Activated T-cell treated with anti-CD3 and anti-CD28 coated beads, Interleukin-2, amount 50 U/mL, for 24 hours (primary cell): ENCODE measurements at places on chromosomes 3 and 15.

DNA sequence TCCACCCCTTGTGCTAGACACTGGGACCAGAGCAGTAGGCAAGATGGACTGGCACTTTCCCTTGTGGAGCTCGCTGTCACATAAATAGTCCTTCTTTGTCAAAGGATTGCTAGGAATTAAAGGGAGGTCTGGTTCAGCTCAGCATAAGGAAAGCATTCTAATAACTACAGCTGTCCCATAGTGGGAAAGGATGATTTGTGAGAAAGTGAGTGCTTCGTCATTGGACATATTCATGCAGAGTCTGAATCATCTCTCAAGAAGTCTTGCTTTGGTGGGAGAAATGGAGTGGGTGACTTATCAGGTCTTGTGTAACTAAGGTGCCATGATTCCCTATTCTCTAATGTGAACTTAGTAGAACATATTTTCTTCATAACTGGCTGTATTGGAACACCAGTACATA lies 14.7 kb downstream of the PPARG start:
- no peak for DNase-seq

DNA sequence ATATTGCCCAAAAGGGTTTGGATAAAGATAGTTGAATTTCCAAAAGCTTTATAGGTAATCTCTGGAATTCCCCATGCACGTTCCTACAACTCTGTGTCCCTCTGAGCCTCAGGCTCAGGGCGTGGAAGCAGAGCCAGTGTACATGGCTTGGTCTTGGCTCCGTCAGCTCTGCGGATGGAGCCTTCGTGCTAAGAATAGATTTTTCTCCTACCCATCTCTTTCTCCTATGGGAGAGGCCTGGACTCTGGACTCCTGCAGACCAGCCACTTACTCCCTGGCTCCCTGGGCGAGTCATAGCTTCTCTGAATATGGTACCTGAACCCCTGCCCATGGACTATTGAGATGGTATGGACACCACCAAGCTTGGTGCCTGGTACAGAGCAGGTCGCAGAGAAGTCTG lies 99.9 kb downstream of the EEFSEC start:
- no peak for DNase-seq

DNA sequence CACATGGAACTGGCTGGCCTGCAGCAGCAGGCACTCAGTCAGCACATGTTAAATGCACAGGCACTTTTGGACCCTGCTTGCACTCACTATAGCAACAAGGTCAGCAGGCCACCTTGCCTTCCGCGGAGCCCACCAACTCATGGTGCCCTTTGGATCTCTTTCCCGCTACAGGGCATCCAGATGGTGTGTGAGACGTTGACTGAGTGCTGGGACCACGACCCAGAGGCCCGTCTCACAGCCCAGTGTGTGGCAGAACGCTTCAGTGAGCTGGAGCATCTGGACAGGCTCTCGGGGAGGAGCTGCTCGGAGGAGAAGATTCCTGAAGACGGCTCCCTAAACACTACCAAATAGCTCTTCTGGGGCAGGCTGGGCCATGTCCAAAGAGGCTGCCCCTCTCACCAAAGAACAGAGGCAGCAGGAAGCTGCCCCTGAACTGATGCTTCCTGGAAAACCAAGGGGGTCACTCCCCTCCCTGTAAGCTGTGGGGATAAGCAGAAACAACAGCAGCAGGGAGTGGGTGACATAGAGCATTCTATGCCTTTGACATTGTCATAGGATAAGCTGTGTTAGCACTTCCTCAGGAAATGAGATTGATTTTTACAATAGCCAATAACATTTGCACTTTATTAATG lies 85.0 kb downstream of the TGFBR2 start:
- no peak for DNase-seq

- no peak for DNase-seq
Observed at GRCh38 chr3:58858126-58858525, 191.6 kb upstream of the FAM3D start.

GRCh38 chr3:39601241-39601640 lies 133.8 kb downstream of the MOBP start:
- no peak for DNase-seq

DNA sequence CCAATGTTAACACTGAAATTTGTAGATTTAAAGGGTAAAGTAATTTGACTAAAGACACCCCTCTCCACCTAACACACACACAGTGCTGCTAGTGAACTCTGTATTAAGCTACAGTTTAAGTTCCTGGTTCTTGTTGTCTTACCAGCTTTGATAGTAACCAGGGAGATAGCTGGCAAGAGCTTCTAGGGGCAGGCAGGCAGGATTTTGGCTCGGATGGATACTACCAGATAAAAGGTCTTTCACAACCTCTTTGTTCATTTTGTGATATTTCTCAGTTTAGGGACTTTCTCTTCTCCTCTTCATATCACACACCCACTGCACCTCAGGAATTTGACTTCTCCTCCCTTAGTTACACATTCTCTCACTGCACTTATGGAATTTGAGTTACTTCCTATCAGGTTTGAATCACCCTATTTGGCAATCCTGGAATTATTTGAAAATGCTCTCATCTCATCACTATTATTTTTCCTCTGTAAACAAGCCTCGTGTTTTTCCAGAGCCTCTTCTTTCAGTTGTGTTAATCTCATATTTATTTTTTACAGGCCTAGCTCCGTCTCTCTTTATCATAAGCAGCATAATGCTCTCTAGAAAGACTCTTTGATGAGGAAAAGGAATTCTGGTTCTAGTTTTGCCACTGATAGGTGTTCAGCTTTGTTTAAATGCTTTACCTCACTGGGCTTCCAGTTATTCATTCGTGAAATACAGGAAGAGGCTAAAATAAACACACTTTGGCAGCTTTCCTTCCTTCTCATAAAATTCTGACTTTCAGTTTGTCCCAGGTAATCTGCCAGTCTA lies 23.0 kb upstream of the CLDN1 start:
- DNase-seq: no peak

GRCh38 chr15:74461847-74462511 lies 1.0 kb upstream of the UBL7 start:
- DNase-seq: no peak

DNA sequence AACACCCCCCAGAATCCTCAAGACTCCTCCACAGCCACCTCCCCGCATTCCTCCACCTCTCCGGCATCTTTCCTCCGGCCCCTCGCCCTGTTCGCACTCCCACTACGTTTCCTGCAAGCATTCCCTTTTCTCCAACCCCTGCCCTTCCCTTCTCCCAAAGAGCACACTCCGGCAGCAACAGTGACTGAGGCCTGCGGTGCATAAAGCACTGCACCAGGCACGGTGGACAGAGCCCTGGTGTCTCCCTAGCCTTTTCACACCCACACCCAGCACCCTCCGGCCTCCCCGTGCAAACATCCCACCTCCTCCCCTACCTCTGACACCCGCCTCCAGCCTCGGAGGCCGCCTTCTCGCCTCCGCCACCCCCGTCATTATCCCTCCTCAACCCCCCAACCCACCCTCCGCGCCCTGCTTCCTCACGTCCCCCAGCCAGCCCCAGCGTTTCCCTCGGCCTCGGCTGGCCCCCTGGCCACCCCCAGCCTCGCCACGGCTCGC lies 577 bp downstream of the ZNF148 start:
- DNase-seq: no peak

DNA sequence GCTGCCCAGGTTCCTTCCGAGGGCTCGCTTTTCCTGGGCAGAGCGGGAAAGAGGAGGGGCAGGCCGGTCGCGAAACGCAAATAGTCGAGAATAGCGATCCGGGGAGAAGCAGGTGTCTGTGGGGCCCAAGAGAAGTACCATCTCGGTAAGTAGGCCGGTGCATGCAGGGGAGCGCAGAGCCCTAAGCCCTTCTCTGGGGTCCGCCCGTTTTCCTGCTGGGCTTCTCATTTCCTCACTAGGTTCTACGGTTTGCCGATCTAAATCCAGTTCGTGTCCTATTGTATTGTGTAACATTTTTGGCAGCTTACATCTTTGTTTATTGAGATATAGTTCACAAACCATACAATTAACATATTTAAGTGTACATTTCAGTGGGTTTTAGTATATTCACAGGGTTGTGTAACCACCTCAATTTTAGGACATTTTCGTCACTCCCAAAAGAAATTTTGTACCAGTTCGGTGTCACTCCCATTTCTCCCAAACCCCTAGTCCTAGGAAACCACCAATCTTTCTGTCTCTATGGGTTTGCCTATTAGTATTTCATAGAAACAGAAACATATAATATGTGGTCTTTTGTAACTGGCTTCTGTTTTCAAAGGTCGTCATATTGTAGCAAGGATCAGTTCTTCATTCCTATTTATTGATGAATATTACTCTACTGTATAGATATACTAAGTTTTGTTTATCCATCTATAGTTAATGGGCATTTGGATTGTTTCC lies 6.8 kb upstream of the TRIM69 start:
- no peak for DNase-seq

DNA sequence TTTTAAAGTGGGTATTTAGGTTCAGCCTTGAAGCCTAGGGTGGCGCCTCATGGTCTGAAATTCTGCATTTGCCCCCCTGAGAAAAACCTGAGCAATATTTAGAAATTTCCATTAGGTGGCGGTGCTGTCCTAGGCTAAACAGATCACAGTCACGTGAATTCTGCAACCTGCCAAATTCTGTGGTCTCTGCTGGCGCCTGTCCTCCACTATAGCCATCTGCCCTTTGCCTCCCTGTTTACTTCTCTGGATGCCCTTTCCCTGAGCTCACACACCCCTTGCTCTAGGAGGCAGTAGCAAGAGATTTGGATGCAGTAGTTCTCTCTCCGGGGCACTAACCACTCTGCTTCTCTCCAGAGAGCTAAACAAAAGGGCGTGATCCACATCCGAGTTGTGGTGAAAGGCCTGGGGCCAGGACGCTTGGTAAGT lies 9.1 kb downstream of the MRPS11 start:
- DNase-seq: no peak

GRCh38 chr15:31843426-31844055 lies 186.8 kb upstream of the CHRNA7 start:
- DNase-seq: no peak

GRCh38 chr3:197521277-197522182 lies 34.2 kb downstream of the BDH1 start:
- no peak for DNase-seq

- DNase-seq: no peak
Observed at GRCh38 chr3:78988324-78988723, 779.5 kb downstream of the ROBO1 start.

DNA sequence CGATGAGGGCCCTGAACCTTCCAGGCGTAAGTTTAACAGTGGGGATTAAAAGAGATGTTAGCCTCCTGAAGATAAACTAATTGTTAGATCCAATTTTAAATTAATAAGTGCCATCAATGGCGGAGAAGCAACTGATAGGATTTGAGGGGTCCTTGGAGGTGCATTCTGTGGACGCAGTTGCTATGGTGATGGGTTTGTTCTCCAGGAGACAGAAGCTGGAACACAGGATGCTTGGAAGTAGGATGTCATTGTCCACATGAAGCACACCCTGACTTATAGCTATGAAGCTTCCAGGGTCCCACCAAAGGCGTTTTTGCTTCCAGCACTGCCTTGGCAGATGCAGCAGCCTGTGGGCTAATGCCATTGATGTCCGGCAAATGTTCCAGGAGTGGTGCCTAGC lies 331.0 kb upstream of the IL12A start:
- no peak for DNase-seq

GRCh38 chr15:46389739-46390138 lies 754.9 kb downstream of the SQOR start:
- no peak for DNase-seq

DNA sequence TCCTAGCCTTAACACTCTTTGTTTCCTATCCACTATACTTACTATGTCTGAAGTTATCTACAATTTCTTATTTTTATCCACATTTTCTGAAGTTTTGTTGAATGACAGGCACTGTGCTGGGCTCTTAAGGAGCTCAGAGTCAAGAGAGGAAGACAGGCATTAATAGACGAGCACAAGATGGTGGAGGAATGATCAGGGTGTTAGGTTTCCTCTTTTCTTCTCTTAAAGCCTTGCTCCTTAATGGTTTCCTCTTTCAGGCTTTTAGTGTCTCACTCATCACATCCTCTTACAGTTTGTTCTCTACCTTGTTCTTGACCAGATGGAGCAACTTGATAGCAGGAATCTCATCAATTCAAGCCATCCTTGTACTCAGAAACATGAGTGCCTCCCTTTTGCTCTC lies 52.9 kb upstream of the BCL6 start:
- DNase-seq: no peak

DNA sequence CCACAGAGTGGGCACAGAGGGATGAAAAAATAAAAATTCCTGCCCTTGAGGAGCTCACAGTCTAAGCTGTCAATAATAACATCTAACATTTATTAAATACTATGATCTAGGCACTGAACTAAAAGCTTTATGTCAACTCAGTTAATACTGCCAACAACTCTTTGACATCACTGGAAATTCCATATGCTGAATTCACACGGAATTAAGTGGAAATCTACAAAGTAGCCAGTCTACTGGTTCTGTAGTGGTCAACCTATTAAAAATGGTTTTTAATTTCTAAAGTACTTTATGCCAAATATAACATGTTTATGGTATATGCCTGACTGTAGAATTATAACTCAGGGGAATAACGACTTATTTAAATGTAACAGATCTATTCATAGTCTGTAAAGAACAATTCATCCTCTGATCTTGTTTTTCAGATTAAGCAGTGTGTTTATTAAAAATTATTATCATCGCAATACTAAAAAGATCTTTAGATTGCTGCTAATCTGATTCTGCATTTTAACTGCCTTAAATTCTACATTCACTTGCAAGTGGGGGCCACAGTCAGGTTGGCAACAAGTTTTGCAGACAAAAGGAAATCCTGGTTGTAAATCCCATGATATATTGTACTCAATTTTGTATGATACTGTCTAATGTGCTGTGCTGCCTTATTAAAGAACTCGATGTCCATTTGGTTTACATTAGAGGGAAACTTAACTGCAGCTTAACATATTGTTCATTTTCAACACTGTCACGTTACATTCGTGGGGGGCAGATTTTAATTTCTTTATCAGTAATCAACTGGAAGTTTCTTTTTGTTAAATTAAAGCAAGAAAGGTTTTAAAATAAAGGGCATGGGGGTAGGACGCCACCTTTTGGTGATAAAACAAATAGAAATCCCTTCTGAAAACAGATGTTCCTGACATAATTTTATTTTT lies 2.6 kb upstream of the FOXP1 start:
- DNase-seq: no peak

DNA sequence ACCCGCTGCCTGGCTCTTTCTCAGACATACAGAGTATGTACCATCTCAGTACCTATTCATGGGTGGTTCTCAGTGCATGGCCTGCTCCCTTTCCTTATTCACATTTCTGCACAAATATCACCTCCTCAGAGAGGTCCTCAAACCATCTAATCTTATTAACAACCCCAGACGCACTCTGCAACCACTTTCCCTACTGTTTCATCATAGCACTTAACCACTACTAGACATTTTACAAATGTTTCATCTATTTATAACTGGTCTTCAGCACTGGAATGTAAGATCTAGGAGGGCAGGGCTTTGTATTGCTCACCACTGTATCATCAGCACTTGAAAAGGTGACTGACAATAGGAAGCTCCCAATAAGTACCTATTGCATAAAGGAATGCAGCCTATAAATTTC lies 45.1 kb downstream of the TNIK start:
- no peak for DNase-seq
